T follicular helper cell (primary cell): ENCODE measurements at places on chromosomes 2 and 18.

DNA sequence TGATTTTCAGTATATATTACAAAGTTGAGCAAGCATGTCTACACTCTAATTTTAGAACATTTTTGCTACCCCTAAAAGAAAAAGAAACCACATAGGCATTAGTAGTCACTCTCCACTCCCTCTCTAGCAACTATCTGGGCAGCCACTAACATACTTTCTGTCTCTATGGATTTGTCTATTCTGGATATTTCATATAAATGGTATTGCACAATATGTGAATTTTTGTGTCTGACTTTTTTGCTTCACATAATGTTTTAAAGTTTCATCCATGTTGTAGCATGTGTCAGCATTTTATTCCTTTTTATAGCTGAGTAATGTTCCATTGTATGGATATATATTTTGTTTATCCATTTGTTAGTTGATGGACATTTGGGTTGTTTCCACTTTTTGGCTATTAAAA is 232.5 kb upstream of the CTAGE1 start:
- DNase-seq = no peak

DNA sequence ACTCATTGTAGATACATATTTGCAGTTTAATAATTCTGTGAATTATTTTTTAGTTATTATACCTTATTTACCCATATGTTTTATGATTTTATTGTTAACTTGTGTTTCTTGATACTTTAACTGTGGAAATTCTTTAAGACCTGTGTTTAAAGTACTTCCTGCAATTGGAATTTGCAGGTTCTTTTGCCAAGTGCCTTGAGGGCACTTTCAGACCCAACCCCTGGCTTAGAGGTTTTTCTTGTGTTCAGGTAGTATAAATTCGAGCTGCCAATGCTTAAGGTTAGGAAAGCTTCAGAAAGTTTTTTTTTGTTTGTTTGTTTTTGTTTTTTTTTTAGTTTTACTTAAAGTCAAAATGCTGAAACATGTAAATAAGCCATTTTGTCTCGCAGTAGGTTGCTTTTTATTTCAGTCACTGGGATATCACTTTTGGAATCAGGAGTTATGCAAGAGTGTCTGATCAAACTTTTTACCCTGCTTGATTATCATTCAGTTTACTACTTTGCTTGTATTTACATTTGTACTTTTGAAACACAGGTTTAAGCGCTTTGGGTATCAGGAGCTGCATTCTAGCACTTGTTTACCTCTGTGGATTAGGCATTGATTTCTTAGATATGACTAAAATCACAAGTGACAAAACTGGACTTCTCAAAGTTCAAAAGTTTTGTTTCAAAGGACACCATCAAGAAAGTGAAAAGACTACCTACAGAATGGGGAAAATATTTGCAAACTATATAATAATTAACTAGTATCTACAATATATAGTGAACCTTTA is 31.8 kb downstream of the TDRD15 start:
- no peak for DNase-seq

DNA sequence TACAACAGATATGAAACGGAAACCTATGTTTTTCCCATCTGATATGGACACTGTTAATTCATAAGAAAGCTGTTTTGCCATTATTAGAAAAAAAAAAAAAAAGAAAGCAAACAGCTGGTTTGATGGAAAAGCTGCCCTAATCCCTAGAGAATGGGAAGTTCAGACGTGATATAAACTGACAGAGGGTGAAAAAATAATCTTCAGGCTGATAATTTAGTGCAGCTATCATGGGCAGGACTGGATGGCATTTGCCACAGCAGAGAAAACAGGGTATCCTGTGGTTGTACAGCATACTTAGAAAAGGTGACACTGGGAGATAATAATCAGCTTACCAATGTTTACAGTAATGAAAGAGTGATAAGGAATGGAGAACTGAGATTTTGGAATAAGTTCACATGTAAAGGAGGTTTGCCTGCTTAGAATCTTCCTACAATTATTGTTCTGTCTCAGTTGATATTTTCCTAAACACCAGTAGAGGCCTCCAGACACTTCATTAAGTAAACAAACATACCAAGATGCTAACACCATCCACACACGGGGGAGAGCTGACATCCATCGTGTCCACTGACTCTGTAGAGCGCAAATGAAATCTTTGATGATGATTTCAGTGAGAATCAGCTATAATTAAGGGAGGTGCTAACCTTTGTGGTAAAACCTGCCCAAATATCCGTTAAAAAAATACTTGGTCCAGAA is 211.6 kb upstream of the MMADHC start:
- no peak for DNase-seq

GRCh38 chr2:160450486-160450885 is 43.1 kb downstream of the RBMS1 start:
- DNase-seq = no peak

DNA sequence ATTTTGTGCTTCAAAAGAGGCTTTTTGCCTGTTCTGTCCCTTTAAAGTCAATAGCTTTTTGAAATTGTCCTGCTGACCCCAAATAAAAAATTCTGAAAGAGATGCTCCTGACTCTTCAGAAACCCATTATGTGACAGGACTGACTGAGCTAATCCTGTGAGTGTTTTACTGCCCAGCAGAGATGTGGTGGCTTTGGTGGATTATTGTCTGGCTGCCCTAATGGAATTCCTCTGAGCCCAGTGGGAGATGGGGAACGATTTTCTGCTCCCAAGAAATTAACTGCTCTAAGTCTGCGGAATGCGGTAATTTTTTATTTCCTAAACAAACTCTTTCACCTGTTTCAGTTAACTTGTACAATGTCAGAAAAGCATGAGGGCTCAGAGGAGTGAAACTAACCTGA is 258.2 kb downstream of the IKZF2 start:
- DNase-seq = no peak

GRCh38 chr2:188940171-188940570 is 34.0 kb upstream of the COL3A1 start:
- DNase-seq = no peak

DNA sequence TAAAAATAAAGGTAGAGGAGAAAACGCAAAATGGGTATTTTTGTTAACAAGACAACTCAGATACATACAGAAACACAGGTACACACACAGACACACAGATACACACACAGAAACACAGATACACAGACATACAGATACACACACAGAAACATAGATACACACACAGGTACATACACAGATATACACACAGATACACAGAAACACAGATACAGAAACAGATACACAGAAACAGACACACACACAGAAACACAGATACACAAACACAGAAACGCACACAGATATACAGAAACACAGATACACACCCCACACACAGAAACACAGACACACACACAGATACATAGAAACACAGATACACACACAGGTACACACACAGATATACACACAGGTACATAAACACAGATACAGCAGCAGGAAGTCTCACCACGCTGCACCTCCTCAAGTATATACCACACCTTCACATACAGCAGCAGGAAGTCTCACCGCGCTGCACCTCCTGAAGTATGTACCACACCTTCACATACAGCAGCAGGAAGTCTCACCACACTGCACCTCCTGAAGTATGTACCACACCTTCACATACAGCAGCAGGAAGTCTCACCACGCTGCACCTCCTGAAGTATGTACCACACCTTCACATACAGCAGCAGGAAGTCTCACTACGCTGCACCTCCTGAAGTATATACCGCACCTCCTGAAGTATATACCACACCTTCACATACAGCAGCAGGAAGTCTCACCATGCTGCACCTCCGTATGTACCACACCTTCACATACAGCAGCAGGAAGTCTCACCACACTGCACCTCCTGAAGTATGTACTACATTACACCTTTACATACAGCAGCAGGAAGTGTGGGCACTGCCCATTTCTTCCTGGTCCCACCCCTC is 250.5 kb downstream of the HDAC4 start:
- DNase-seq = no peak

- DNase-seq = no peak
Observed at GRCh38 chr18:57627488-57627887, 5.9 kb upstream of the NARS1 start.

- no peak for DNase-seq
Observed at GRCh38 chr18:44840058-44840790, 159.5 kb downstream of the SETBP1 start.

- no peak for DNase-seq
Observed at GRCh38 chr2:203973676-203974075, 37.1 kb downstream of the ICOS start.

GRCh38 chr2:235255693-235256092 is 238.2 kb upstream of the AGAP1 start:
- no peak for DNase-seq

DNA sequence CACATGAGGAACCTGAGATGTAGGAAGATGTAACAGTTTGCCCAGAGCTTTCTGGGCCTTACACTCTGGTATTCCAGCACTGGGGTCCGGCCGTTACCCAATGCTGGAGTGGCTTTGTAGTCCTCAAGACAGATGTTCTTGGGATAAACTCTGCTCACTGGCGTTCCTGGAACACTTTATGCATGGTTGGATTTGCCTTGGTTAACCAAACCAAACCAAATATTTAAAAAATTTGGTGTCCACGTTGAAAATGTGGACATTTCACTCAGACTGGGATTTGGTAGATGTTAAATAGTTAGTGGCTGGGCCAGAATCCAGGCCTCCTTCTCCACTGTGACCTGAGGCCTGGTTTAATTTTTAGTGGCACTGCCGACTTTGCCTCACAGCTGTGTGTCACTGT is 81.5 kb downstream of the ACOXL start:
- DNase-seq = no peak

DNA sequence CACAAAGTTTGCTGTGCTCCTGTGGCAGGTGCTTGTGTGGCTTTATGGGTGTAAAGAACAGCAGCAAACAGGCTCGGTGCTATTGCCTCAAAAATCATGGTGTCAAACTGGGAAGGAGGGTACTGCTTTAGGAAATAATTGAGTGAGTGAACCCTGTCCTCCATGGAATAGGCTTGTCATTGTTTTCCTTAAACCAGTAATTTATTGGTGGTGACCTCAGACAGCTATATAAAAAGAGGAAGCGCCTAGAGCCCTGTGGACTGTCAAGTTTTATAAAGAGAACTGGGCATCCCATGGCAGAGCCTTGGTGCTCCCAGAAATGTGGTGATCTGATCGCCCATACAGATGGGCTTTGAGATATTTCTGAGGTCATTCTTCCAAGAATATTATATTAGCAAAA is 4.7 kb upstream of the CXCR4 start:
- DNase-seq = no peak

DNA sequence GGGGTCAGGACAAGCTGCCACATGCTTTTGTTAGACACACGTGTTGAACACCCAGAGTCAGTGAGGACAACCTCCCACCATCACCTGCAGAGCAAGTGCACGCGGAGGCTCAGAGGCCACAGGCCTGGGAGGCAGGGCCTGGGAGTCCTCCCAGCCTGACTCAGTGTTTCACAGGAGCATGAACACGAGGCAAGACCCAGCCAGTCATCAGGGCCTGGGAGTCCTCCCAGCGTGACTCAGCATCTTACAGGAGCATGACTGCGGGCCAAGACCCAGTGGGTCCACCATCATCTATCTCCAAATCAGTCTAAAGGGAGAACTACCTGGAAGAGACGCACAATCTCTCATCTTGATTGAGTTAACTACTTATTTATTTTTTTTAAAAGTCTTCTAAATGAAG is 112.6 kb upstream of the PXDN start:
- no peak for DNase-seq

GRCh38 chr2:212538305-212539071 is at the start of gene ERBB4:
Gene ERBB4, minus strand, starts transcription at chr2:212538802. Its CDS starts 272 bp downstream, at chr2:212538530.
- no peak for DNase-seq

- DNase-seq = no peak
Observed at GRCh38 chr2:123512547-123512946, 512.5 kb upstream of the CNTNAP5 start.

- no peak for DNase-seq
Observed at GRCh38 chr2:159438720-159439353, 152.3 kb upstream of the WDSUB1 start.

DNA sequence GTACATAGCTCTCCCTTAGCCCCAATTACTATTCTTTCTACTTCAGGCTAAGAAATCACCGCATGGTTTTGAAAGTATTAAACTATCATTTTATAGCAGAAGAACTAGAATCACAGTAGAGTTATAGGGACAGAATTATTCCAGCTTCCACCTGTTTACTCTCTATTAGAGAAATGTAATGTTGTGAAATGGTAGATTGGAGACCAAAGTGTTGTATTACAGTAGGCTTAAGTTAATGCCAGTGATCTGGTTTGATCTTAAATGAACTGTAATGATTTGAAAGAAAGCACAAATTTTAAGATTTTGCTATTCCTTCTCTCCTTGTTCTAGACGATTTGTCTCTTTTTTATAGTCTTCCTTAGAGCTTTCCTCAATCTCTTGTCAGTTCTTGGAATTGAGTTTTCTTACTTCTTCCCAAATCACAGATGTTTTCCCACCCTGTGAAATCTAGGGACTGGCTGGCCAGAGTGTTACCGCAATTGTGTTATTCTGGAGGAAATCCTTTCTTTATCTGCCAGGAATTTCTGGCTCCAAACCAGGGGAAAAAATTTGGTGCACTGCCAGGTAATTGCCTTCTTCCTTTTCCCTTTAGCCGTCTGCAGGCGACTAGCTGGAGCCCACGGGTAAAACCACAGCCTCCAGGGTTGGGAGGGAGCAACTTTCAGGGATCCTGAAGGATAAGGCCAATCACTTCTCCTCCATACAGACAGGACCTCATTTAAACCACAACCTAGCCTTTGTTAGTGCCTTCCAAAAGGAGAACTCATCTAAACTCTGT is 51.7 kb downstream of the NOP58 start:
- DNase-seq = no peak
